Naive B cell (primary cell): ENCODE measurements at places on chromosomes 6 and 20.

GRCh38 chr6:137848672-137849071, 18.4 kb upstream of the TNFAIP3 start:
- H3K4me1 ChIP-seq: no peaks in the 10 kb centered on the region
- H3K27me3 ChIP-seq: no peaks in the 10 kb centered on the region
- H3K36me3 ChIP-seq: no peaks in the 10 kb centered on the region
- H3K27ac ChIP-seq: no peak overlapping the region
- no peak for DNase-seq

GRCh38 chr6:72624557-72625160, 2.8 kb downstream of the KCNQ5 start:
- H3K4me3 ChIP-seq: no peak overlapping the region
- peak; percentile 10 for DNase-seq
- H3K36me3 ChIP-seq: no peaks in the 10 kb centered on the region
- H3K27me3 ChIP-seq: no peaks in the 10 kb centered on the region
- H3K4me1 ChIP-seq: peaks cover 59% of the 10 kb centered on the region
- no peak overlapping the region for H3K27ac ChIP-seq

DNA sequence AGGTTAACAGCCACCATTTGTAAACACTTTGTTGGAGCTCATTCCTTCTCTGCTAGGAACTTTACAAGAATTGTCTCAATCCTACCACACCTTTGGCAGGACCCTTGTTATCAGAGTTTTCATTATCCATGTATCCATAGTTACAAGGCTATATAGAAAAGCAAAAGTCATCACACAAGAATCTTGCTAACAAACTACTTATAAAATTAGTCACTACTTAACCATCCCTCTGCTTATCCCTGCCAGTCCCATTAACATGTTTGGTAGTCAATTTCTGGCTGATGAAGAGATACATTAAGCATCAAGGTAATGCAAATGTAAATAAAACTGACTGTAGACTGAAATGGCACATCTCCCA, 10.4 kb downstream of the ZSWIM3 start:
- DNase-seq: no peak
- no peak overlapping the region for H3K4me3 ChIP-seq

- DNase-seq: no peak
- no peaks in the 10 kb centered on the region for H3K36me3 ChIP-seq
Measured at GRCh38 chr6:35777356-35778102, 1.1 kb downstream of the CLPSL2 start.

- no peak overlapping the region for H3K4me3 ChIP-seq
- H3K27ac ChIP-seq: peak overlapping the region; percentile 58
- peaks cover 28% of the 10 kb centered on the region for H3K36me3 ChIP-seq
Measured at GRCh38 chr6:158474961-158475343, 84.9 kb upstream of the TMEM181 start.

DNA sequence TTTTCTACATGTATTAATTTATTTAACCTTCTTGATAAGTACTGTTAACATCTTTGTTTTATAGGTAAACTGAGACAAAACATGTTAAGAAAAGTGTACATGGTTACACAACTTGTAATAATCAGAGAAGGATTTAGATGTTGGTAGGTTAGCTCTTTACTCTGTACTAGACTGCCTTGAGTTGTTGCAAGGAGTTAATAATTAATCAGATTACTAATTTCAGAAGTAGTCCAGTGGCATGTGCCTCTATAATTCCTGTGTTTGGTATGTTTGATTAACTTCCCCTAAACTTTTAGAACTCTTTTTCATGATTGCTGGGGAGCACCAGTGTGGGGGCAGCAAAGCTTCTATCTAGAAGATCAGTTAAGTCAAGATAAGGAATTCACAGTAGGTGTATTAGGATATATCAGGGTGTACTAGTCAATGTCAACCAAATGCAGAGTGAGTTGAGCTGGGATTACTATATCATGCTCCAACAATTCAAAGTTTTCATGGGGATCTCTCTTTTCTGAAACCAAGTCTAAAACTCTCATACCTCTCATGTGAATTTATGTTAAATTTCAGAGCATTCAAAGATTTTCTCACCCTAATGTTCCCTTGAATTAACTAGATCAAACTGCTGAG, 129.7 kb upstream of the AHI1 start:
- no peak overlapping the region for H3K4me3 ChIP-seq
- H3K27ac ChIP-seq: no peak overlapping the region
- no peaks in the 10 kb centered on the region for H3K36me3 ChIP-seq
- no peaks in the 10 kb centered on the region for H3K4me1 ChIP-seq
- no peak for DNase-seq
